ENCODE measurements at places on chromosomes 13 and 19.

- DNase-seq, result no peak
Observed at GRCh38 chr13:102569488-102569887, 27.3 kb upstream of the TPP2 start.

- DNase-seq, result no peak
Observed at GRCh38 chr19:11373166-11373884, 1.1 kb upstream of the SWSAP1 start.

DNA sequence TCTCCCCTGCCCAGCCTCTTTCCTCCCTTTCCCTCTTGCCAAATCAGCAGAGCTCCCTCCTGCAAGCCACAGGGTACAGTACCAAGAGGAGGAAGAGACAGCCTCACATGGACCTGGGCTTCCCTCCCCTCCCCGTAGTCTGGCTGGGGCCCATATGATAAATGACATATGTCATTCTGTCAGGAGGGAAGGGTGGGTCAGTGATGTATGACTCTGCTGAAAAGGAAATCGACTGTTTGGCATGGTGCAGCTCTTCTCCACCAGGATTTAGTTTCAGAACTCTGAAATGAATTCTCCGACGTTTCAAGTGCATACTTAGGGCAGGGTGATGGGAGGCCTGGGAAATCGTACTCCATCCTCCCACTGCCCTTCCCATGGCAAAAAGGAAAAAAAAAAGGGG, 9.8 kb downstream of the TSHZ3 start:
- no peak for DNase-seq

- DNase-seq, result no peak
Observed at GRCh38 chr13:86986448-86986847, 684.7 kb upstream of the SLITRK5 start.

- DNase-seq, result no peak
Observed at GRCh38 chr13:68170961-68171360, 940.8 kb upstream of the PCDH9 start.

Measured in GDM1 (cell line).